Stomach (tissue), 19 donors: ENCODE measurements at places on chromosomes 4 and X. TPM values are rescaled to one million over a fixed set of nuclear protein-coding genes. Genes with fewer than 3 reads are reported as not detected.
A peak's percentile ranks its signal among the peaks of the same experiment; 100 is the strongest.

Gene SPANXB1
- total RNA-seq: not detected

Gene ARX
- 0.18 TPM for total RNA-seq

Gene CT47C1
- not detected for total RNA-seq

Gene LRRC66
- 3.6 TPM for total RNA-seq

Gene CT55
- not detected for total RNA-seq

Gene SCML1
- total RNA-seq: 0.45 TPM

DNA sequence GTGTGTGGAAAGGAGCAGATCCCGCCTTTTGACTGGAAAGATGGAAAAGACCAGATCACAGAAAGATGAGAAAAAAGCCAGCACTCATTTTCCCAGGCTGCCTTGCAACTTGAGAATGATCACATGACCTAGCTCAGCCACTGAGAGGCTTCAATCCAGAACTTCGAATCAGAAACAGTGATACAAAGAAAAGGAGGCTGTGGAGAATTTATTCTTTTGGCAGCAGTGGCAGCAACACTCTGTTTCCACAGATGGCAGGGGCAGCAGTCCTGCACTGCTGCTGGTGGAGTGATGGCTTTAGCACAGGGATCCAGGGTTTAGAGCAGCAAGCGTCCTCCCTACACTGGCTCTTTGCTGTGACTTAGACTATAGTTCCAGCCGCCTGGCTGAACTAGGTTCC is 77.8 kb upstream of the SH3RF1 start:
- H3K27ac ChIP-seq: no peak overlapping the region
- no peak overlapping the region for H3K4me3 ChIP-seq
- no peaks in the 10 kb centered on the region for H3K36me3 ChIP-seq
- H3K4me1 ChIP-seq: peaks cover 14% of the 10 kb centered on the region
- H3K27me3 ChIP-seq: no peaks in the 10 kb centered on the region
- DNase-seq: no peak

DNA sequence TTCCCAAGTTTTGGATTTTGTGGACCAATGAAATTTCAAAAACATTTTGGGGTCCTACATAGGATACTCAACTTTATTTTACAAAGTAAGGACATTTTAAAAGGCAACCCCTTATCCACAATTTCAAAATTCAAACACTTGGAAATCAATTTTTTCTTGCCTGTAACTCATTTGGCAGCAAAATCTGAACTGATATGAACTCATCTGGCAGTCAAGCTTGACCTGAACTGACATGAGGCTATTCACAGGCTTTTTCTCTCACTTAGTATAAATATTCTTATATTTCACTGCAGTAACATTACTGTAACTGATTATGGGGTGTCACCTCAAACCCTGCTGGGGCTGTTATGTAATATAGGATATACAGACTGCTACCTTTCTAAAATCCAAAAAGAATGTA is 116.1 kb downstream of the KLHL13 start:
- H3K4me3 ChIP-seq: no peak overlapping the region
- DNase-seq: no peak
- H3K27me3 ChIP-seq: no peaks in the 10 kb centered on the region
- H3K27ac ChIP-seq: no peak overlapping the region
- H3K4me1 ChIP-seq: no peaks in the 10 kb centered on the region
- no peaks in the 10 kb centered on the region for H3K36me3 ChIP-seq

DNA sequence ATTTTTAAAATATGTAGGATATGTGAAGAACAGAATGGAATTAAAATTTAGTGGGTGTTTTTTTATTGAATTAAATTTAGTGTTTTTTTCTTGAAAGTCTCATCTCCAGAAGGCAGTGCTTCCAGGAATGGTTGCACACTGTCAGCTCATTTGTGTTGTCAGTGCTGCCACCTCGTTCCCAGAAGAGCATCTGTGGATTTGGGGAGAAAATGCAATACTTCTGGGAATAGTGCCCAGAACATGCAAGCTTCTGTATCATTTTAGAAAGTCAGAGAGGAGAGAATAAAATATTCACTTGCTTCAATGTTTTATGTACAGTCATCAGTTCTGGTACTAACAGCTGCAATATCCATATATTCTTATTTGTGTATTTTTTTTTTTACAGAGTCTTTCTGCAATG is 608.8 kb downstream of the PCDH7 start:
- DNase-seq: no peak
- no peaks in the 10 kb centered on the region for H3K36me3 ChIP-seq
- no peaks in the 10 kb centered on the region for H3K27me3 ChIP-seq
- H3K27ac ChIP-seq: no peak overlapping the region
- no peaks in the 10 kb centered on the region for H3K4me1 ChIP-seq

- DNase-seq: no peak
- H3K36me3 ChIP-seq: no peaks in the 10 kb centered on the region
- H3K27ac ChIP-seq: no peak overlapping the region
Measured at GRCh38 chrX:111167334-111167733, 71.3 kb downstream of the PAK3 start.

- no peak overlapping the region for H3K4me3 ChIP-seq
- DNase-seq: no peak
- no peaks in the 10 kb centered on the region for H3K36me3 ChIP-seq
- no peaks in the 10 kb centered on the region for H3K27me3 ChIP-seq
- H3K4me1 ChIP-seq: no peaks in the 10 kb centered on the region
- no peak overlapping the region for H3K27ac ChIP-seq
Measured at GRCh38 chr4:117063961-117064696, 21.2 kb downstream of the TRAM1L1 start.

DNA sequence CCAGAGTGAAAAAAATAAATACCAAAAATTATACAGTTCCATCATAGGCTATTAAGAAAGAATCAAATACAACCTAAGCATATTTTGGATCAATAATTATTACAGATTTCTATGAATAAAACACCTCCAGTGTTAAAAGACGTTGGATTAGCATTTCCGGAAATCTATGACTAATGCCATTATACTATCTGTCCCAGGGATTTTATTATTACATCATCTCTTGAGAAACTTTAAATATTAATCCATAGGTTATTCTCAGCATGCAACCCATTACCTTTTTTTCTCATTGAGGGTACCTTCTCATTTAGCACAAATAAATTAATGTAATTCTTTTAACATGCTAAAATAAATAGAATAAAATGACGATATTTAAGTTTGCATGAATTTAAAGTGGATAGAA is 44.6 kb downstream of the CXorf58 start:
- DNase-seq: no peak
- H3K27ac ChIP-seq: no peak overlapping the region
- H3K27me3 ChIP-seq: peaks cover 4% of the 10 kb centered on the region
- no peaks in the 10 kb centered on the region for H3K4me1 ChIP-seq

DNA sequence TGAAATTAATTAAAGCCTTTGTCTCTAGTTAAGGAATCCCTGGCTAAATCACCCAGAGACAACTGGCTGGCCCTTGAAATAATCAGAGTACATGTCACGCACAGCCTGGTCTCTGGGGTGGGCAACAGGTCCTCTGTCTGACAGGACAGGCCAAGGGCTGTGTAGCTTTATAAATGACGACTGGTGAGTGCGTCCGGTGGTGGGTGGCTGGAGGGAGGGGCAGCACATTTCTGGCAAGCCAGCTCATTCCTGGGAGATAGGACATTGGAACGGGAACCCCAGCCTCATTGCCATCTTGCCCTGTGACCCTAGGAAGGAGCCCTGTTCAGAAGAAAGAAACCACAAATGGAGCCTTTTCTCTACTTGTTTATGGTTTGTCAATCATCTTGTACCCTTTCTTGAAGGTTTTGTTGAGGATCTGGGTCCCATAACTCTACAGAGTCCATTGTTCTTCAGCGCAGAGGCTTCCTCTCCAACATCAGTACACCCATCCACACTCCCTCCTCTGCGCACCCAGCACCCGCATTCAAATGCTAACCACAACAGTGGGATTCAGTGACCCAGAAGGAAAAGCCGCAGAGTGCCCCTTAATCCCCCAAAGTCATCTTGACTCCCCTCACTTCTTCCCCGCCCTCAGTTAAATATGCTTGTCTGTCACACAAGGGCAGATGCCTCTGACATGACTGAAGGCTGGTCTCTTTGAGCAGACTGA is 368.1 kb downstream of the UNC5C start:
- no peaks in the 10 kb centered on the region for H3K36me3 ChIP-seq
- no peaks in the 10 kb centered on the region for H3K4me1 ChIP-seq
- no peaks in the 10 kb centered on the region for H3K27me3 ChIP-seq
- no peak for DNase-seq
- H3K4me3 ChIP-seq: no peak overlapping the region
- no peak overlapping the region for H3K27ac ChIP-seq

DNA sequence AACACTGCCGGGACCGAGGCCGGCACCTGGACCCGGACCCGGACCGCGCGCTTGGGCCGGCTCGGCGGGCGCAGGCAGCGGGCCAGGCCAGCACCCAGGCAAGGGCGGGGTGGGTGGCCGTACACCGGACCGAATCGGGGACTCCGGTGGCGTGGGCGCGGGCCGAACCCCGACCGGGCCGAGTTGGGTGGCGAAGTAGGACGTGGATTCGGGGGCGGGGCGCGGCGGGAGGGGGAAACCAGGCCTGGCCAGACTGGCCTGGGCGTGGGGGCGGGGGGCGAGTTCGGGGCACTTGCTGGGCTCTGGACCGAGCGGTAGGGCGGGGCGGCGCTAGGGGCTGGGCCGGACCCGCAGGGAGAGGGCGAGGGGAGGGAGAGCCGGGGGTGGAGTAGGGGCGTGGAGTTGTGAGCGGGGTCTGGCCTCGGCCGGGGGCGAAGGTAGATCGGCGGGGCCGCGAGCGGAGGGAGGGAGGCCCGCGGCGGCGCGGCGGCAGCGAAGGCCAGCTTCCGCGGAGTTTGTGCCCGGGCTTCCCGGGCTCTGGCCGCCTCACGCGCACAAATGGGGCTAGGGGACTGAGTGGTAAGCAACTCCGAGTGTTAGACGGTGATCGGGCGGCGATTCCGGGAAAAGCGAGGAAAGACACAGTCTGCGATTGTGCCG is 1.8 kb upstream of the BCORL1 start:
- H3K27ac ChIP-seq: peak overlapping the region; percentile 33
- H3K36me3 ChIP-seq: no peaks in the 10 kb centered on the region
- H3K4me3 ChIP-seq: no peak overlapping the region
- peak; percentile 80 for DNase-seq
- no peaks in the 10 kb centered on the region for H3K4me1 ChIP-seq
- H3K27me3 ChIP-seq: no peaks in the 10 kb centered on the region

DNA sequence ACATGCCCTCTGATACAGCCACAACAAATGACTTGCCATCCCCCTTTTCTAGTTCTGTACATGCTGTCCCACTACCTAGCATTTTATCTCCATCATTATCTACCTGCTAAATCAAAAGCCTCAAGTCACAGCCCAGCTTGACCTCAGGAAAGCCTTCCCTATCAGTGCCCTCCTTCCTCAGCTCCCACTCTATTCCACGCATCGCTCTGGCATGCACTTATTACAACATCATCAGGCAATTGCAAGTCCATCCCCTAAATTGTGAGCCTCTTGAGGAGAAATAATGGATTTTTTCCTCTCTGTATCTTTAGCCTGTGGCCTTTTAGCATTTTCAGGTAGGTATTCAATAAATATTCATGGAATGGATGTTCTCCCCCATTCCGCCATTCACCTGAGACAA is 5.7 kb downstream of the ARL13A start:
- no peaks in the 10 kb centered on the region for H3K27me3 ChIP-seq
- H3K4me1 ChIP-seq: no peaks in the 10 kb centered on the region
- no peak overlapping the region for H3K27ac ChIP-seq
- H3K4me3 ChIP-seq: no peak overlapping the region
- H3K36me3 ChIP-seq: no peaks in the 10 kb centered on the region

DNA sequence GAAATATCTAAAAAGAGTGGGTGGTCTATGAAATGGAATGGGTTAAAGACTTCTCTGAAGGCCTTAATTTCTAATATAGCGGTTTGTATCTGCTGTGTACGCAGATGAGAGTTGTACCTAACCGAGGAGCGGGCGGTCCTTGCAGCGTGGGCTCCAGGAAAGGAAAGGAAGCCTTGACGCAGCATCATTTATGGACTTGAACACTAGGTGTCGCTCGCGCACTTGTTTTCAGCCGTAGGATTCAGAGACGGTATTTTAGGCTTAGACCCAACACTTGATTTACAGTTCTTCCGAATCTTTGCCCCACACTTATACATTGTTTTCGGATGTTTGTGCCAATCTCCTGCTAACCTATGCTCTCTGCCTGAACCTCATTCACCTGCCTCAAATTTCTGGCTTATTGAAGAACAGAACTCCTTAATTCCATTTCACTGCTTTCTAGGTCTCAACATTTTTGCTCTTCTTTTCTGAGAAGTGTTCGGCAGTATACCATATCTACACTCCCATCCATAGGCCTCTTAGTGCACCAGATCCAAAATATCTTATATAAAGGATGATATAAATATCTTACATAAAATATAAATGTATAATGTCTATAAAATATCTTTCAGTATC is 48.9 kb upstream of the AADAT start:
- no peaks in the 10 kb centered on the region for H3K36me3 ChIP-seq
- H3K4me3 ChIP-seq: no peak overlapping the region
- peak; percentile 92 for DNase-seq
- no peak overlapping the region for H3K27ac ChIP-seq

DNA sequence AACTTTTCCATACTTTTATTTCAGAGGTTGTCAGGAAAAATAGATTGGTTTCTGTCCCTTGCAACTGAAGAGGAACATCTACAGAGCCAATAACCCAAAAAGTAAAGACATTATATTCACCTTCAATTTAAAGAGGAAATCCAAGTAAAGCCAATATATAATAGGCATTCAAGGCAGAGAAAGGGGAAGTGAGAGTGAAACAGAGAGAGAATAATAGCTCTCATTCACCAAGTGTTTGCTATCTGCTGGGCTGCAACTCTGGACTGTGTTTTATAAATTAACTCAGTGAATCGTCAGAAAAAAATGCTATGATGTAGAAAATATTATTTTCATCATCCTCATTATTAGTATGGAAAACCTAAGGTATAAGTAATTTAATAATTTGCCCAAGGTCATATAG is 448.5 kb downstream of the TRAM1L1 start:
- H3K36me3 ChIP-seq: no peaks in the 10 kb centered on the region
- H3K27me3 ChIP-seq: no peaks in the 10 kb centered on the region
- no peak overlapping the region for H3K4me3 ChIP-seq
- no peak for DNase-seq

GRCh38 chr4:147550626-147551246 is 66.5 kb upstream of the TMEM184C start:
- no peaks in the 10 kb centered on the region for H3K4me1 ChIP-seq
- H3K27me3 ChIP-seq: no peaks in the 10 kb centered on the region
- H3K27ac ChIP-seq: no peak overlapping the region

DNA sequence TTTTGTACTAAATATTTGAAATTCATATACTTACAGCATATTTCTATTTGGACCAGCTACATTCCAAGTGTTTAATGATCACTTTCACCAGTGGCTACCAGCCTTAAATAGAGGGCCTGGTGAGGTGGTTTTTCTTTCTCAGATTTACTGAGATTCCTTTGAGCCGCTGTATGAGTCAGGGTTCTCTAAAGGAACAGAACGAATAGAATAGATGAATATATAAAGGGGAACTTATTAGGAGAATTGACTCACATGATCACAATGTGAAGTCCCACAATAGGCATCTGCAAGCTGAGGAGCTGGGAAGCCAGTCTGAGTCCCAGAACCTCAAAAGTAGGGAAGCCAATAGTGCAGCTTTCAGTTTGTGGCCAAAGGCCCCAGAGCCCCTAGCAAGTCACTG is 146.2 kb upstream of the TLL1 start:
- no peak overlapping the region for H3K27ac ChIP-seq
- H3K27me3 ChIP-seq: no peaks in the 10 kb centered on the region
- no peak overlapping the region for H3K4me3 ChIP-seq
- H3K36me3 ChIP-seq: no peaks in the 10 kb centered on the region
- no peaks in the 10 kb centered on the region for H3K4me1 ChIP-seq
